Fibroblast of skin of right quadriceps (primary cell): ENCODE measurements at places on chromosomes 6 and 20.
A peak's percentile ranks its signal among the peaks of the same experiment; 100 is the strongest.

GRCh38 chr20:11350126-11351005 is 567.3 kb upstream of the BTBD3 start:
- peak; percentile 54 for DNase-seq

- no peak for DNase-seq
Observed at GRCh38 chr6:148840256-148840655, 93.4 kb downstream of the UST start.

- DNase-seq, result no peak
Observed at GRCh38 chr6:46380152-46380807, 111.0 kb downstream of the RCAN2 start.

GRCh38 chr6:31567531-31568370 is 4.3 kb upstream of the LTA start:
- DNase-seq, result no peak

GRCh38 chr20:22752324-22752723 is 168.0 kb upstream of the FOXA2 start:
- DNase-seq, result no peak

DNA sequence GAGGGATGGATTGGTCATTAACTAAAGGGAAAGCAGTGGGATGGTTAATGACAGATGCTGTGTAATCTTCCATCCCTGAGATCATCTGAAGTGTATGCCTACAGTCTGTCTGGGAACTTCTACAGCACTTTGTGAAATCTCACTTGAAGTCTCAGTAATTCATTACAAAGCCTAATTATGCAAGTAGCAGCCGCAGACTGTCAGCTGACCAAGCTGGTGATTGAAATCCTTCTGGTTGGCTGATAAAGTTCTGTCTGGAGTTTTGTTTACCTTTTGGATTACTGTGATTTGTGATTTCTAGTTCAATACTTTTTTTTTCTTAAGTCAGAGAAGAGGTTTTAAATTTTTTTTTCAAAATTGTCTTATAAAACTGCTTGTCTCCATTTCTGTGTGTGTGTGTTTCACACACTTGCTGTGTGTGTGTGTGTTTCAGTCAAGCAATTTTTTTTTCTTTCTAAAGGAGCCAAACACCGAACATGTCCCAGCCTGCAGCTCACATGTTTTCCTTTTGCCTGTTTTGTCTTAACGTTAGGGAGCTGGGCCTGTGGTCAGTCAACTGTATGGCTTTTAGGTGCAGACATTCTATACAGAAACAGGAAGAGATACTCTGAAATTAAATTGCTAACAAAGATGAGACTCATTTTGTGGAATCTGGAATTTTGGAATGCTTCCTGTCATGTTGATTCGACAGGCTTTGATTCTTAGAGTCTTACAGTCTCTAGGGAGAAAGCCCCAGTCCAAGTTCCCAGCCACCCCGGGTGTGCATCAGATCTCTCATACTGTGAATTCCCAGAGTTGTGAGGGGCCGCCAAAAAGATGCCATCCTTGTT is 28.5 kb upstream of the ADGRF4 start:
- DNase-seq, result peak; percentile 26

DNA sequence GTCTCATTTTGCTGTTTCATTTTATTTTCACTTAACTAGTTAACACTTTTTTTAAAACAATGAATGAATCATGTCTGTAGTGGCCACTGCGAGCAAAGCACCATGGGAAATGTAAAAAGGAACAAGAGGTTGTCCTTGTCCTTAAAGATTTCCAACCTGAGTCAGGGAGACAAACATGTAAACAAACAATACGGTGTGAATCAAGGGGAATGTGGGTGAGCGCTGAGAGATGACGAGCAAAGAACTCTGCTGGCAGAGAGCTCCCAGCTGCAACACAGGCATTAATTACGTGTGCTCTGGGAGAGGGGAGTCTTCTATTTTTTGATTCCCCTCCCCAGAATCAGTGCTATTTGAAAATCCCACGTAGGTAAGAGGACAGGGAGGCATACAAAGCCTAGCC is 84.3 kb downstream of the ATXN1 start:
- peak; percentile 36 for DNase-seq

DNA sequence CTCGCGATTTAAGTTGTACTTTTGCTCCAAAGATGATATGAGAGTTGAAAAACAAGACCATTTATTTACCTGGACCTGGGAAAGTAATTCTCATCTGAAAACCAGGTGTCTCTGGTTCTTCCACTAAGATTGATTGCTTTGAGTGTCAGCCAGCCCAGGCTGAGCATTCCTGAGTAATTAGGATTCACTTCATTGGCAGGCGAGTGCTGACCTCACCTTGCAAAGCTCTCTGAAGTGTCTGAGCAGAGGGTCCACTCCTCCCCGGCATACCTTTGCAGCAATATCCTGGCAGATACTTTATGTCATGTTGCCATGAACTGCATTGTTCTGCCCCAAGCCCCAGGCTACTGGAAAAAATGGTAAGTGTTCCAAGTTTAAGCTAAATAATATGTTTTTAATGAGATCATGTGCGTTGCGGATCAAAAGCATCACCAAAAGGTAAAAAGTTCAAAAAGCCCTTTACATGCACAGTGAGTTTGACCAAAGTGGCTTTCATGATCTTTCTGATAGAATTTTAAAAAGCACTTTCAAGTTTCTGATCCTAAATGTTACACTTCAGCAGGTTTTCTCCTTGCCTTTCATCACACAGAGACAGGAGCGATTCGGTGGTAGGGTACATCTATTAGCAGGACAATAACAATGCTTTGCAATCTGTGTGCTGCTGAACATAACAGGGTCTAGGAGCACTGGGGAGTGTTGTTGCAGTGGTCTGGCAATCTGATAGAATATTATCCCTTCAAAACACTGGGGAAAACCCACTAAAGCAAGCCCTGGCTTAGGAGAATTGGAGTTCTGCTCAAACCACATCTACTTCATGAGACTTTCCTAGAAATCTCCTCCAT is 127.8 kb upstream of the EEF1E1 start:
- no peak for DNase-seq

GRCh38 chr6:136961848-136962247 is 39.7 kb downstream of the SLC35D3 start:
- DNase-seq, result no peak

- no peak for DNase-seq
Observed at GRCh38 chr6:123551939-123552707, 84.6 kb downstream of the TRDN start.

- DNase-seq, result peak; percentile 7
Observed at GRCh38 chr6:137391061-137391814, 103.0 kb downstream of the OLIG3 start.

DNA sequence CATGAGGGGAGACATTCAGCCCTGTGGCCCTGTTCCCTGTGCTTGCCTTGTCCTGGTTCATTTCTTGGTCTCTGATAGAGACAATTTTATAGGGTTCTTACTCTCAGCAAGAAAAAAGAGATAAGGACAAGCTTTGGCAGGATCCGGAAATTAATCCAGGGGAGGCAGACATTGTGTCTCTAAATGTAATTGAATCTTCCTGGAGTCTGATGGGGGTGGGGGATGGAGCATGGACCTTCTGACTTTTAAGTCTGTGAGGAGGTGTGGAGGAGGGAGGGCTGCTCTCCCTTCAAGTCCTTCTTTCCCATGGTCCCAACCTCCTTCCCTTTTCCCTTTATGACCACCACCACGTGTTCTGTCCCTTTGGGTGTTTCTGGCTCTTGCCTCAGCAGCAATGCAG is 512.7 kb downstream of the DHX35 start:
- no peak for DNase-seq

GRCh38 chr6:154386848-154387717 is 30.5 kb upstream of the IPCEF1 start:
- peak; percentile 95 for DNase-seq

DNA sequence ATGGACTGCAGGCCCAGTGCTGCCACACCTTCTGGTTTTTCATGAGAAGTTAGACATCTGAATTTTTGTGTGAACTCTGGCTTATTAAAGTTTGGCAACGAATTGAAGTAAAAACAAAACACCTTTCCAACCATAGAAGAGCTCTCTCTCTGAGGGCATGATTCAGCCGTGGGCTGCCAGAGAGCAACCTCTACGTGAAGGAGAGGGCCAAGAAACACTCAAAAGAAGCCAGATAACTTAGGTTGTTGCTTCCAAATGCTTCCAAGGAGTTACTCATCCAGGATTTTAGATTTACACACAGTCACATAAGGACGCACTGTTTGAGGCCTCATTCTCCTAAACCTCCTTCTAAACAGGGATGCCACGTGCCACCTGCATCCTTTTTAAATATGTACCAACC is 65.5 kb downstream of the NRN1 start:
- DNase-seq, result peak; percentile 61

GRCh38 chr6:85983032-85983659 is 340.5 kb upstream of the SYNCRIP start:
- no peak for DNase-seq

DNA sequence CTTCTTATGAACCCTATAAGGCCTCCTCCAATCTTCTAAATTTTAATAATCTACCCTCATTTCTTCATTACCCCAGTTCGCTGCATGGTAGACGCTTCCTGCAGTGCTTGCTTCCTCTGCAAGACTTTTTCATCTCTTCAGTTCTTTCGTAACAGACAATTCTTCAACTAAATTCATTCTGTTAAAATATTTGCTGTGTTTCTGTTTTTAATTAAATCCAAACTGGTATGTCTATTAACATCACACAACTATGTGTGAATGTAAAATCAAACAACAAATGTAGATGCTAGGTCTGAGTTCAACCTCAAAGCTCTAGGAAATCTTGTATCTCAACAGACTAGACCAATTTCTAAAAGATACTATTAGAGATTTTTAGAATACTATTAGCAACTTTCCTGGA is 199.3 kb downstream of the RNGTT start:
- peak; percentile 53 for DNase-seq

- peak; percentile 54 for DNase-seq
Observed at GRCh38 chr20:50518270-50518721, 8.1 kb downstream of the PTPN1 start.

GRCh38 chr20:5078399-5078958 is 41.3 kb downstream of the PCNA start:
- no peak for DNase-seq

GRCh38 chr6:142304241-142304640 is 2.4 kb downstream of the ADGRG6 start:
- no peak for DNase-seq

DNA sequence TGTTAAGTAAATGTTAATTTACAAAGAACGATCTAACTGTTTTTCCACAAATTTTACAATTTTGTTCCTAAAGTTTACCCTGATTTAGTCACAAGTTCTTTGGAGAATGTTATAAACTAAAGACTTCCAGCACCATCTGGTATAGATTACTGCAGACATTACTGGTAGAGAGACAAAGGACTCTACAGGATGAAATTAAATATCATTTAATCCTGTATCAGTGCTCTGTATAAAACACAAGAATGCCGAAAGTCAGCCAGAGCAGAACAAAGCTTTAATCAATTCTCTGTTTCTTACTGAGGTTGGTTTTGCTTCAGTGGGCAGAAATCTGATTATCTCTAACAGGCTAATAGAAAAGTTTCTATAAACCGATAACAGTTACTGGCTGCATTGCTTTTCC is 763.6 kb downstream of the TENT5A start:
- peak; percentile 31 for DNase-seq

GRCh38 chr6:86949771-86950170 is 12.4 kb downstream of the HTR1E start:
- DNase-seq, result no peak

DNA sequence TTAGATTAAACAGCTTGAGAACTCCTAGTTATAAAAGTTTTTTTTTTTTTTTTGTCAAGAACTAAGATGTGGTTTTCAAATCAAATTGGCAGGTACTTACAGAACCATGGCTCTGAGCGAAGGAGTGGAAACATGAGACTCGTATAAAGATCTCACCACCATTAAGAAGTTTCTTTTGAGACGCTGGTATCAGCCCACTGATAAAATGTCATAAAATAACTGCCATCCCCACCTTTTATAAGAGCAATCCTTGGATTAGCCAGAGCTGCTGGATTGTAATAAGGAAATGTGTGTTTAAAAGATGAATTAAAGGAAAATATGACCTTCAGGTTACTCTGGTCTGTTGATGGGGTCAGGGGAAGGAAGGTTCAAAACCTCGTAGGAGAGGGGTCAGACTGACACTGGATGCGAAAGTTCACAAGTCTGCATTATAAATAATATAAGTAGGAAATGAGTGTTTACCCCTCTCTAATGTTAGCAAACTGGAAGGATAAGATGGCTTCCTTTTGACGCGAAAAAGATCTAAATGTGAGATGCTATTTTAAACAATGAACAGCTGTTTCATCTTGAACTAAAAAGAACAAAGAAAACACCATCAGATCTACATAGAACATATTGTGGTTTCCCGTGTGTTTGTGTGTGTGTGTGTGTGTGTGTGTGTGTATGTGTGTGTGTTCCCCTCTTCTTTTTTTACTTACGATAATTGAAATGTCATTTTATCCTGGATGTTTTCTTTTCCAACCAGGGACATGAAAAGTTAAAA is 386.8 kb upstream of the JAG1 start:
- no peak for DNase-seq
